ENCODE measurements at places on chromosomes 4 and X.

GRCh38 chr4:78862314-78862737, 76.9 kb downstream of the PAQR3 start:
- H3K27me3 ChIP-seq = no peaks in the 10 kb centered on the region
- no peak for DNase-seq
- no peak overlapping the region for H3K27ac ChIP-seq
- H3K36me3 ChIP-seq = peaks cover 8% of the 10 kb centered on the region
- H3K4me1 ChIP-seq = no peaks in the 10 kb centered on the region

GRCh38 chr4:163077680-163078079, 89.0 kb downstream of the NAF1 start:
- no peak for DNase-seq
- H3K36me3 ChIP-seq = no peaks in the 10 kb centered on the region
- no peak overlapping the region for H3K27ac ChIP-seq
- H3K4me1 ChIP-seq = no peaks in the 10 kb centered on the region
- H3K27me3 ChIP-seq = no peaks in the 10 kb centered on the region

DNA sequence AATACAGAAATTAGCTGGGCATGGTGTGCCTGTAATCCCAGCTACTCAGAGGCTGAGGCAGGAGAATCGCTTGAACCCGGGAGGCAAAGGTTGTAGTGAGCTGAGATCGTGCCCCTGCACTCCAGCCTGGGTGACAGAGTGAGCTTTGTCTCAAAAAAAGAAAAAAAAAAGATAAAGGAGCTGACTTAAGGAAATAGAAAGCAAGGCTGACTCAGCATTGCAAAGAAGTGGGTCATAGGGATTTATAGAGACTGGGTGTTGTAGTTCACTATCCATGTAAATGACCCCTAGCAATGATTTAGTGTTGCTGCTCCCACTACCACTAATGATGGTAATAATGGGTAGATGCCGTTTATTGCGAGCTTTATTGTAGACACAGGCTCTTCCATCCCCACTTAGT, 47.6 kb downstream of the ADD1 start:
- no peak for DNase-seq
- no peak overlapping the region for H3K4me3 ChIP-seq
- no peaks in the 10 kb centered on the region for H3K4me1 ChIP-seq
- no peak overlapping the region for H3K27ac ChIP-seq

DNA sequence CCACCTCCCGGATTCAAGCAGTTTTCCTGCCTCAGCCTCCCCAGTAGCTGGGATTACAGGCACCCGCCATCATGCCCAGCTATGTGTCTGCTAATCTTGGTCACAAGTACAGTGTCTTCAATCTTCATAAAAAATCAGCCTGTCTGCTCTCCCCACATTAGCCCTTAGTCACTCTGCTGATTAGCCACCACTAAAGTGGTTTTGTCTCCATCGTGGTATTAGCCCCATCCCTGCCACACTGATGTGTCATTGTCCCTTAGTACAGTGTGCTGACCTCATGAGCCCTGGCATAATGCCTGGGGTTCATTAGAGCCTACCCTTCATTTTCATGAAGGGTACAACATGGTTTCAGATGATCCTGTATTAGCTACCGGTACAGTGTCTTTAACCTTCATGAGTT, 49.9 kb downstream of the ZNF157 start:
- H3K27me3 ChIP-seq = no peaks in the 10 kb centered on the region
- H3K27ac ChIP-seq = no peak overlapping the region
- H3K4me1 ChIP-seq = no peaks in the 10 kb centered on the region
- H3K4me3 ChIP-seq = no peak overlapping the region

DNA sequence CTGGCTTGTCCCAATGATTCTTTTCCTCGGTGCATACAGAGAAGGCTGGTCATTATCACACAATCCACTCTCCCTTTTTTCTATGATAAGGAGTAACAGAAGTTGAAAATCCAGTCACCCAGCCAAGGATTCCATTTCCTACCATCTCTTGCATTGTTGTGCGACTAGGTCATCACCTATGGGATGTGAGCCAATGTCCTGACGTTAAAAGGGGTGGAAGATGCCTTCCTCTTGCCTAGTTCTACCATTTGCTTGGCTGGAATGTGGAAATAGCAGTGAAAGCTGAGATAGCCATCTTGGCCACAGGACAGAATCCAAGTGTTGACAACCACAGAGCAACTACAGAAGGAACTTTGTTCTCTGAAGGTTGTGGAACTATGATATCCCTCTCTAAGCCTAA, 132.2 kb upstream of the KIT start:
- DNase-seq = no peak
- H3K4me3 ChIP-seq = no peak overlapping the region
- no peaks in the 10 kb centered on the region for H3K27me3 ChIP-seq
- H3K4me1 ChIP-seq = no peaks in the 10 kb centered on the region

DNA sequence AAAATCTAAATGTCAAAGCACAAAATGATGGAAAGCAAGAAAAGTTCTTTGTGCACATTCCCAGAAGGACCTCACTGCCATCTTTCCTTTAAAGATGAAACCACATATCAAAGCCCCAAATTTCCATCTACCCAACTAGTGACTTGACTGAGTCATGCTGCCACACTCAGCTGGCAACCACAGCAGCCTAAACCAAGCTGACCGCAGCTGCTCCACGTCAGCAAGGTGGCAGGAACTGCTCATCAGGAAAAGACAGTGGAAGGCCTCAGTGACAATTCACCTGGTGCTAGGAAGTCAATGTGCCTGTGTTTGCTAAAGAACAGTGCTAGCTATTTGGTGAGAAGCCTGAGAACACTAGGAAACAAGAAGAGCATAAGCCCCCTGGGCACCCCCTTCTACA, 26.1 kb downstream of the ACOX3 start:
- H3K4me1 ChIP-seq = peaks cover 33% of the 10 kb centered on the region
- H3K27me3 ChIP-seq = no peaks in the 10 kb centered on the region
- no peak for DNase-seq
- no peak overlapping the region for H3K27ac ChIP-seq
